ENCODE measurements at places on chromosomes 3 and 15. TPM values are rescaled to one million over a fixed set of nuclear protein-coding genes. Genes with fewer than 3 reads are reported as not detected.

BDH1 gene
- 3.1 TPM for total RNA-seq

DOCK3 gene
- total RNA-seq, result under 0.01 TPM

WDR72 gene
- total RNA-seq, result not detected

GP5 gene
- under 0.01 TPM for total RNA-seq

GRCh38 chr3:153970047-153970446 is 151.1 kb upstream of the ARHGEF26 start:
- no peak for DNase-seq

DNA sequence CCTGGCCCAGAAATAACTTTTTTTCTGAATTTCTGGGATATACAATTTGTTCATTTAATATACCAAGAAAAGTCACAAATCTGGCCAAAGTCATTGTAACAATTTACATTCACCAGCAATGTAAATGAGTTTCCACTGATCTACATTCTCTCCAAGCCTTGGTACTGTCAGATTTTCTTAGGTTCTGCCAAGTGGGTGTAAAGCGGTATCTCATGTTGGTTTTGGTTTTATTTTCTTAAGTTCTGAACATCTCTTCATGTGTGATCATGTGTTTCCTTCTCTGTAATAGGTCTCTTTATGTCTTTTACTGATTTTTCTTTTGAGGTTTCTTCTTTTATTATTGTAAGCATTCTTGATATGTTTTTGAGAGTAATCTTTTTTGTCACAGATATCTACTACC is 235.6 kb upstream of the COL8A1 start:
- no peak for DNase-seq

- peak; percentile 70 for DNase-seq
Measured at GRCh38 chr3:128133273-128133883, 9.8 kb upstream of the RUVBL1 start.

DNA sequence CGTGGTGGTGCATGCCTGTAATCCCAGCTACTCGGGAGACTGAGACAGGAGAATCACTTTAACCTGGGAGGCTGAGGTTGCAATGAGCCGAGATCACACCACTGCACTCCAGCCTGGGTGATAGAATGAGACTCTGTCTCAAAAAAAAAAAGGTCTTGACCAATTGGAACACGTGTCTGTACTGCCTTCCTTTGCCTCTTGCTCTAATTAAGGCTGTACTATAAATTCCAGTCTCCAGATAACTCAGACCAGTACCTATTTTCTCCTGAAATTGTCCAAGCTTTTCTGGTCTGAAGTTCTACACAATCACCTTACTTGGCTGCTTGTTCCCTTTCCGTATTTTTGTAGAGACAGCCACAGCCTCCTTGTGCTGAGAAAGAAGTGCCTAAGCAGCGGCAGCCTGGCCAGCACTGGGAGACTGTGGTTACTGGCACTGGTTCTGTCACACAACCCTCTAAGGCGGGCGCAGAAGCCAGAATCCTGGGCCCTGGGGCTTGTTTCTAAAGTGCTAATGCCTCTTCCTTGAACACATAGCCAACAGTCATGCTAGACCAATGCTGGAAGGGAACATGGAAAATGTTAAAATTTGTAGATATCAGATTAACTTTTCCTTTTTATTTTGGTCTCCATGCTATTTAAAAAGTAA is 6.2 kb upstream of the CEP70 start:
- no peak for DNase-seq

DNA sequence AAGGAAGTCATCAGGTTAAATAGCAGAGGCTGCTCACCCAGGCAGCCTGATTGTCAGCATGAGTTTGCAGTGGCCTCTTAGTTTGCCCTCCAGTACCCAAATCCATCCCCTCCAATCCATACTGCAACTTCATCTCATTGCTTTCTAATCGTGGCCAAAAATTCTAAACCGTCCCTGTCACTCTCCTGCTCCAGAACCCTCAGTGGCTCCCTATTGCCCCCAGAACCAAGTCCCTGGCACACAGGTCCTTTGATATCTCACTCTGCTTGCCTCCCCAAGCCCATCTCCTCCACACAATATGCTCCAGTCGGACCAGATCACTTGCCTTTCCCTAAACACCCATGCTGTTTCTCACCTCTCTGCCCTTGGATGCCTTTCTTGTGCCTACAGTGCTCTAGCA is 49.7 kb downstream of the ST8SIA2 start:
- no peak for DNase-seq
